ENCODE measurements at places on chromosomes 1 and 21.

DNA sequence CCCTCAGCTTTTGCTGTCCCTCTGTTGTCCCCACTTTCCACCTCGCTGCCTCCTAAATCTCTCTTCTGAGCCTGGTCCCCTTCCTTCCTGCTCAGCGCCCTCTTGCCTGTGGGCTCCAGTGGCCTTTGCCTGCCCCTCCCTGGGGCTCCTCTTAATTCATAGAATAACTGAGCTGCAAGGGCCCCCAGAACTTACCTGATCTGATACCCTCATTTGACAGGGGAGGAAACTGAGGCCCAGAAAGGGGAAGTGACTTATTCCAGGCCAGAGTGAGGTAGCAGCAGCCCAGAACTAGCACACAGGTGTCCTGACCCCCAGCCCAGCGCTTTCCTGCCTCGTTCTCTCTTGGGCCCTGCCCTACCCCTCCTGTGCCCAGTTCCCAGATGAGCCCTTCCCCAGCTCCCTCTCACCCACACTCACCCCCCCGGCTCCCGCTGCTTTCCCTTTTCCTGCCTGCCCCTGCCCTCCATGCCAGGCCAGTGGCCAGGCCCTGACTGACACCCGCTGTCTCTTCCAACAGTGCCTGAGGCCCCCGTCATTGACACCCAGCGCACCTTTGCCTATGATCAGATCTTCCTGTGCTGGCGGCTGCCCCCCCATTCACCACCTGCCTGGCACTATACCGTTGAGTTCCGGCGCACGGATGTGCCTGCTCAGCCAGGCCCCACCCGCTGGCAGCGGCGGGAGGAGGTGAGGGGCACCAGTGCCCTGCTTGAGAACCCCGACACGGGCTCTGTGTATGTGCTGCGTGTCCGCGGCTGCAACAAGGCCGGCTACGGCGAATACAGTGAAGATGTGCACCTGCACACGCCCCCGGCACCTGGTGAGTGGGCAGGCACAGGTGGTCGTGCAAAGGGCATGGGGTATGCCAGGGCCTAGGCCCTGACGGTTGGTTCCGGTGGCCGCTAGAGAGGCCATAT lies 5.7 kb downstream of the TRIM46 start:
- DNase-seq: no peak

- DNase-seq: no peak
Measured at GRCh38 chr21:28953247-28953646, 39.4 kb downstream of the LTN1 start.

- DNase-seq: peak; percentile 98
Measured at GRCh38 chr1:159780583-159781582, at the start of gene DUSP23. TSS of gene DUSP23 (plus strand) at chr1:159780962. CDS start at chr1:159781101, 139 bp downstream.

- DNase-seq: no peak
Measured at GRCh38 chr1:56617141-56617540, 28.0 kb upstream of the PRKAA2 start.

GRCh38 chr1:216306830-216307229 lies 116.4 kb downstream of the USH2A start:
- DNase-seq: no peak

DNA sequence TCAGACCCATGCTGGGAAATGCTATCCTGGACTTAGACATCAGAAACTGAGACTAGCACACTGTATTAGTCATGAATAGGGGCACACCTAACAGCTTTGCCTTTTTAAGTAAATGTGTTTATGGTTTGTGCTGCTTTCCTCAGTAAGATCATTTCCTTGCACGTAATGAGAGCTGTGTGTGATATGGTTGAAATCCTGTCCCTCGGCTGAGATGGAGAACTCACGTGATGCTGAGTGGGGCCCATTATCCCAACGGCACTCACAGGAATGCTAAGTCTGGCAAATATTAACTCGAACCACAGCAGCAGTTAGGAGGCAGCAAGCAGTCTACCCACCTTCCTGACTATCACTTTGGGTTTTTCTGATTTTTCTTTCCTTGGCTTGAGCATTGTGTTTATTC lies 38.2 kb downstream of the BCL9 start:
- DNase-seq: no peak

GRCh38 chr1:3319874-3320245 lies 134.6 kb upstream of the ARHGEF16 start:
- no peak for DNase-seq

- peak; percentile 40 for DNase-seq
Measured at GRCh38 chr1:12132078-12132477, 34.7 kb upstream of the TNFRSF1B start.

DNA sequence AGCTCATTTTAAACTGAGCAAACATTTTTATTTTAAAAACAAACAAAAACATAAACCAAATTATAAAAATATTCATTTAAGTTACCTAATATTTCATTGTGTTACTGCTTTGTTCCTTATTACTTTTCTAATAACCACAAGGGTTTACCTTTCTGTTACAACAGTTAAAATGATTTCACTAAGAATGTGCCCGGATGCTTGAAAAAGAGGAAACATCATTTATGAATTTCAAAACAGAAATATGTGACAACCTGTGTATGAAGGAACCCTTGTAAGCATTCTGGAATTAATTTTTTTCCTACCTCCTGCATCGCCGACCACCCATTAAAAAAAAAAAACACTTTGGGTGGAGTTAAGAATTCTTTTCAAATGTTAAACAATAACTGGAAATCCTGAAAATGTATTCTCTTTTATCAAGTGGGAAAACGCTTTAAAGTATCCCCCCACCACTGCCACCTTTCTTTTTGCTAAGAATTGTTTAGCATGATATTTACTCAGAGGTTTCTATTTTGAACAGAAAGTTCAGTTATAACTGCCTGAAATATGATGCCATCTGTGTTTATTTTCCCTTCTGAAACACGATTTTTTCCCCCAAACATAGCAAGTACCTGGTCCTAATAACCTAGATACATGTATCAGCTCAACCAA lies 9.1 kb downstream of the CYYR1 start:
- DNase-seq: no peak

GRCh38 chr1:220786337-220787068 lies at the start of gene MTARC1:
TSS of gene MTARC1 (plus strand) at chr1:220786913. CDS start at chr1:220786945, 32 bp downstream.
- DNase-seq: peak; percentile 23

DNA sequence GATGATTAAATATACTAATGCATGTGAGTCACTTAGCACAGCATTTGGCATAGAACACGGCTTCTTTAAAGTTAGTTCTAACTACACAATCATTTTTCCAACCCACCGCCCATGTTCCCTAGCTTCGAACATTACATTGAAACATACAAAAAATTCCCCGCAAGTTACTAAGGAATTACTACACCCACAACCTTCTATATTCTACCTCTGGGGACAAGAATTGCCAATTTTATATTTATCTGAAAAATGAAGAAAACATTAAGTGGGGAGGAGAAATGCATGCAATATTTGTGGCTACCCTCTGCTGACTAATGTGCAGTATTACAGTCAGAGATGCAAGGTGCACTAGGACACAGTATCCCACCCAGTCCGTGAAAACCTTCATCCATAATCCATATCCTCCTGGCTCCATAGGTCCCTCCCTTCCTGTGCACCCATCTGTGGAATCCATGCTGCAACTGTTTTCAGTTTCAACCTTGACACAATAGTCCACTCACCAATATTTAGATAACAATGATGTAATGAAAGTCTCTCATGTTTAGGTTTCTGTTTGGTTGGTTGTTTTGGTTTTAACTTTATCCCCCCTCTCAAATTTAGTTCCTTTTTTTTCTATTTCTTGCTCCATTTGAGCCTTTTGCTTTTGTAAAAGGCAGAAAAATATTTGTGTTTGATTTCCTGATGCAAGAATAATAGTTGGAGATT lies 31.6 kb downstream of the RGS5 start:
- DNase-seq: no peak

Measured in gastrocnemius medialis (tissue), 4 donors.